GM12865 (cell line): ENCODE measurements at places on chromosomes 3 and 15.

DNA sequence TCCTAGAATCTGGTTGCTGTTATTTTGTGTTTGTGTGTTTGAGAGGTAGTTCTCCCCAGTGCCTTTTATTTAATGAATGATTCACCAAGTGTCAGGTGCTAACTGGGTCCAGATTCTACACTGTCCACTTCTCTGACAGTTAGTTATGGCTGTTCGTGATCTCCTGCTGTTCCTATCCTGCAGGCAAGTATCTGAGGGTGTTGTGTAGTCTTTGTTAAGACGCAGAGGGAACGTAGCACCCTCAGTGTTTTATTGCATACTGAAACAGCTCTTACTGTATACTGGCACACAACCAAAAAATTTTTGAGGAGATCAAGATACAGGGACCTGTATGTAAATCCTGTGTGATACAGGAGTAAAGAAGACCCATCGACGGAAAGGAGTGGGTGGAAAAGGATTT lies 1271.3 kb downstream of the ROBO1 start:
- DNase-seq, result no peak

- DNase-seq, result peak; percentile 83
Measured at GRCh38 chr15:101723171-101723873, 951 bp downstream of the TARS3 start.

GRCh38 chr3:57974796-57975388 lies 33.3 kb upstream of the FLNB start:
- no peak for DNase-seq

GRCh38 chr3:39064646-39065045 lies 12.8 kb downstream of the WDR48 start:
- DNase-seq, result no peak

GRCh38 chr15:76941636-76942035 lies 10.1 kb downstream of the RCN2 start:
- no peak for DNase-seq

DNA sequence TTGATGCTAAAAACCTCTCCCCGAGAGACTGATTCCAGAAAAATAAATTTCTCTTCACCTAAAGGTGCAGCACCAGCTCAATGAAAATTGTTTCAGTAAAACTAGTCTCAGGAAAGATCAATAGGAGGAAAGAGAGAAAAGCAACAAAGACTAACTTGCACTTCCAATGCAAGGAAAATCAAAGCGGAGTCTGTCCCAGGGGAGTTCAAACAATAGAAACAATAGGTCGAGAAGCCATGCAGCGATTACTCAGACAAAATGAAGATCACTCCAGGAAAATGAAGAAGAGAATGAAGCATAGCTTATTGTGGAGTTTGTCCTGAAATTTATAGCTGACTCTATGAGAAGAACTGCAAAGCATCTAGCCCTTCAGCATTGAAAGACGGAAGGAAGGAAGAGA lies 105.1 kb upstream of the FRMD4B start:
- no peak for DNase-seq

- no peak for DNase-seq
Measured at GRCh38 chr3:141412936-141413354, 44.6 kb downstream of the ZBTB38 start.

DNA sequence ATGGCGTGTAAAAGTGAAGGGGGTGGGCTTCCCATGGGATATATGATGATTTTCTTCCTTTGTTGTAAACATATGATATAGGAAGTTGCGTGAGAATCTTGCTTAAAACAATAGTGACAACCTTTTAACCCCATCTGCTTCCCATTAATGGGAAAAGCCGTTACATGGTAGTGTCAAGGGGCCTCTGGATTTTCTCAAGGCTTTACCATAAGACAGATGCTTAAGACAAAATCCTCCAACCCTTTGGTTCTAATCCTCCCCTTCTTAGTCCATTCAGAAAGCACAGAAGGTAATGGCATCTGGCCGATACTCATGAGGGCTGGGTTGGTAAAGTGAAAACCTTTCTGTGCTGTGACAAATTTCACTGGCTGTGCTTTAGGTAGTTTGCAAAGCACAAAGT lies 25.0 kb downstream of the DPH3 start:
- DNase-seq, result no peak

GRCh38 chr3:47877290-47877689 lies 74.4 kb downstream of the DHX30 start:
- DNase-seq, result no peak

DNA sequence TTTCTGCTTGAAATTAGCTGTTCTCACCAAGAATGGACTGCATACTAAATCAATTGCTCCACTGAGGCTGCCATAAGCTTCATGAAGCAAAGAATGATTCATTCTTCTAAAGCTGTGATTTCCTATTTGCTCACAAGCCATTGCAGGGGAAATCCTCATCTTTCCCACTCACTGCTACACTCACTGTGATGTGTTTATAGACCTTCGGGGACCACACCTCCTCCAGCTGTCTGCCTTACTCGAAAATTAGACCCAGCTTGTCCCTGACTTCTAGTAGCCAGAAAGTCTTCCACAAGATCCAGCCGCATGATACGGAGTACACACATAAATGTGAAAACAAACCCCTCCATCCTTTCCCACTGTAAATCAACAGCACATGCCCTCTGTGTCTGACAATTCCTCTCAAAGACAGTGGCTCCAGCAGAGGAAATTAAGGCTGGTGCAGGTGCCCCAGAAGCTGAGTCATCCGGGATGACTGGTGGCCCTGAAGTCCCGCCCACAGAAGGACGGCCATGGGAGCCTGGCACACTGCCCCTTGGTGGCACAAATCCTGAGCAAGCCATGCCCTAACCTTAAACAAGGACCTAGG lies 172.0 kb downstream of the STT3B start:
- DNase-seq, result no peak

DNA sequence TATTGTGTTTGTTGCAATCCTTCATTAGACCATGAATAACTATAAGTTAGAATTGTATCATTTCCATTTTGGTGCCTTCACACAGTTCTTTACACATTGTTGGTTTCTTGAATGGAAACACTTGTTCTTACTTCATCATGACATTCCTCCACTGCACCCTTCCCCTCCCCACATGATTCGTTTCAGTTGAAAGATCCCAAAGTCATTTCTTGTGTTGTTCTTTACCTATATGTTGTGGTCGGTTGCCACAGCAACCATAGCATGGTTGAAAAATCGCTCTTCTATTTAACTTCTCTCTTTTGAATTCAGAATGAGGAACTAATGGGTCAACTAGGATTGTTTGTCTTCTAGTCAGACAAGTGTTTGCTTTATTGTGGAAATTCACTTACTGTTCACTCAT lies 103.3 kb downstream of the IL1RAP start:
- peak; percentile 60 for DNase-seq

DNA sequence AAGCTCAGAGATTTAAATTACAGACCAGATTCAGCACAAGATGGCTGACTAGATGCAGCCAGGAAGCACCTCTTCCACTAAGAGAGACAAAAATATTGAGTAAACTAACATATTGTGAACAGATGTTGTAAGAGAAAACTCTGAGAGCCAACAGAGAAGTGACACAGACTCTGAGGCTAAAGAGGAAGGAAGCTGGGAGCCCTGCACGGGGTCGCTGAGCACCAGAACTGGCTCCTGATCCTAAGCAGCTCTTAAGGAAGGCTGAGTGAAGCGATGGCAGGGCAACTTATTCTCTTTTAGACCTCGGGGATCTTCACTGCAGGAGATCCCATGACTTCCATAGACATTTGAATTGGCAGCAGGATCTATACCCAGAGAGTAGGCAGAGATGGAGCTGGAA lies 578.0 kb upstream of the GRM7 start:
- DNase-seq, result no peak

DNA sequence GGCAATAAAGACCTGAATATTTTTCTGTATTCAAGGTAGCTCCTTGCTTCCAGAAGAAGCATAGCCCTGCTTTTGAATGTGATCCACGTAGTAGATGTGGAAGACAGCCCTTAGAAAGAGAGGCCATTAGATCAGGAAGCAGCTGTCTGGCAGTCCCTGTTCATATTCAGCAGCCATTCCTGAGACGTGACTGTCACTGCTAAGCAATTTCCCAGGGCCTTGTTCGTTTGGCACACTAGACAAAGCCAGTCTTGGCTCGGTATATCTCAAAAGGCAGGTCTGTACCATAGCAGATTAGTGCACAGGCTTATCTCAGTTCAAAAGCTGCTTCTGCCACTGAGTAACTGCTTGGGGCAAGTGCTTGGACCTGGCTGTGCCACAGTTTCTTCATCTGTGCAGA lies 287.8 kb upstream of the MCTP2 start:
- DNase-seq, result no peak

DNA sequence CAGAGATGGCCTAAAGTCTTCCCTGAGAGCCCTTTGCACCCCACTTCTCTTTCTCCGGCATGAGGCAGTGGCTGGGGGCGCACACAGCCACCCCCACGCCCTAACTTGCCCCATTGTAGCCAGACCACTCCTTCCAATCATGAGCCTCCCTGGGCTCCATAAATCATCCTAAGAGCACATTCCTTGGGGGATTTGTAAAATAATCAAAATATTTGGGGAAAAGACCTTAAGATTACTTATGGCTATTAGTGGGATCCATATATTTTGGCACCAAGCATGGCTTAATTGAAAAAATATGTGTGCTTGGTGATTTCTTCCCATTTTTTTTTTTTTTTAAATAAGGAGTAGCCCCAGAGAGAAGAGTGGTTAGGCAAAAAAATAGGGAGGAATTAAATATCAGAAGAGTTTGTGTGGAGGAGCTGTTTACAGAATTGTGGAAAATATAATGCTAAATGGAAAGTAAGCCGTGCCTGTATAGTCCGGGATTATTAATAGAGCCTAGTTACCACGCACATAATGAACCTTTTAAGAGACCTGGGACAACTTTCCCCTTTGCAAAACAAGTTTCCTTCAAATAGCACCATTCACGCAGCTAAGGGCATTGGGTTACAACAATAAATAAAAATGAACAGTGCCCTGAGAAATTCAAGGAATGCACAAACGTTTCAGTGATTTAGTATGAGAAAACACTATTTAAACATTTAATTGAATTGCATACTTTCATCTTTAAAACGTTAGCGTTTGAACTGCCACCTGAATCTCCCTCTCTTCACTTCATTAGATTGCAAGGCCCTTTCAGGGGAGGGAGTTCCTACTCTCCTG lies 46.1 kb downstream of the SMAD6 start:
- DNase-seq, result no peak

- DNase-seq, result no peak
Measured at GRCh38 chr3:194284351-194284750, 66.8 kb downstream of the CPN2 start.

- peak; percentile 92 for DNase-seq
Measured at GRCh38 chr3:177351757-177352158, 154.5 kb upstream of the TBL1XR1 start.

DNA sequence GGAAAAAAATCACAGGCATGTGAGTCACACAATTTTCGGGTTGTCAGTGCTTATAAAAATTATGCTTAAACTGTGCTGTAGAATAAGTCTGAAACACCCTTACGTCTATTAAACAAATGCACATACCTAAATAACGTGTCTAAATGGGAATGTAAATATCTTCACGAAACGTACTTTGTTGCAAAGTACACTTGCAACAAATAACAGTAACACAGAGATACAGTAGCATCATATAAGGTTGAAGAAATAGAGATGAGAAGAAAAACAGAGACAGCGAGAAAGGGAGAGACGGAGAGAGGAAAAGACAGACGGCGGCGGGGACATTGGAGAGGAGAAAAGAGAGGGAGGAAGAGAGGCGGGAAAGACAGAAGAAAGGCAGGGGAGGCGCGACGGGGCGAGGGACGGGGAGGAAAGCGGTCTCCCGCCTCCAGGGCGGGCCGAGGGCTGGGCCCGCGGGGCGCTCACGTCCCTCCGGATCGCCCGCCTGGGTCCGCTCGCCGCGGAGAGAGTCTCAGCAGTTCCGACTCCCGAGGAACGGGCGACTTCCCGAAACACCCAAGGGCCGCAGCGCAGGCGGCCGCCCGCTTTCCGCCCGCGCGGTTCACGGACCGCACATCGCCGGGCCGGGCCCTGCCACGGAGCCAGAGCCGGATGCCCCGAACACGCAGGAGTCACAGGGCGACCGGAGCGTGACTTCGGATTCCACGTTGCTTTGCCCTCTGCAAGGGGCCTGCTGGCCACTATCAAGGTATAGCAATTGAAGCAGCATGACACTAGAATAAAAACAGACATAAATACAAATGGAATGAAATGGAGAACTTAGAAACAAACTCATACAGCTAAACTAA lies 153.4 kb downstream of the LMLN start:
- DNase-seq, result no peak

- DNase-seq, result no peak
Measured at GRCh38 chr15:67167091-67167490, 87.4 kb downstream of the AAGAB start.

GRCh38 chr3:88434001-88434400 lies 284.2 kb downstream of the C3orf38 start:
- peak; percentile 17 for DNase-seq

DNA sequence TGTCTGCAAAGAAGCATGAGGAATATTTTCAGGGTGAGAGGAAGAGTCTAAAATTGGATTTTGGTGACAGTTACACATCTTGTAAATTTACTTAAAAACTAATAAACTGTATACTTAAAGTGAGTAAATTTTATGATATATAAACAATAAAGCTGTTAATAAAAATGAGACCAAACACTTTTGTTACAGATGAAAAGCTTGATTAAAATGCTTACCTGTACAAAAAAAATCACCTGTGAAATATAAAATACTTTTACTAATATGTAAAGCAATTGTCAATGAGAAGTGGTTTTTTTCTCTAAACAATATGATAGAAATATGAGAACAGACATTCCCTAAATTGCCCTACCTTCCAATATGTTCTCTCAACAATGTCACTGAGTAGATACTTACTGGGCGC lies 27.2 kb upstream of the CPB1 start:
- DNase-seq, result no peak

DNA sequence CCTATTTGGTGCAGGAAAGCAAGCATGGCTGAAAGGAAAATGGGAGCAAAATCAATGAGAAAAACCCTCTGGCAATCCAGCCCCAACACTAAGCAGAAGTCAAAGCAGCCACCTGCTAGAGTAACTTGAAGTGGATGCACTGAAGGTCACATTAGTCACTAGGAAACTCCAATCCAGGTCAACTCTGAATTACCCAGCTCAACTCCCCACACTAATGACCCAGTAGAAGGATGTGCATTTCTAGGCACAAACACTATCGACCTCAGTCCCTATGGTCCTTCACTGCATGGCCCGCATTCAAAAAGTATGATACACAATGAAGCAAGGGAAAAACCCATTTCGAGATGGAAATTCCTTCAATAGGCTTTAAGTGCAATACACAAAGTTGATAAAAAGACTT lies 80.6 kb downstream of the RAD18 start:
- peak; percentile 18 for DNase-seq

DNA sequence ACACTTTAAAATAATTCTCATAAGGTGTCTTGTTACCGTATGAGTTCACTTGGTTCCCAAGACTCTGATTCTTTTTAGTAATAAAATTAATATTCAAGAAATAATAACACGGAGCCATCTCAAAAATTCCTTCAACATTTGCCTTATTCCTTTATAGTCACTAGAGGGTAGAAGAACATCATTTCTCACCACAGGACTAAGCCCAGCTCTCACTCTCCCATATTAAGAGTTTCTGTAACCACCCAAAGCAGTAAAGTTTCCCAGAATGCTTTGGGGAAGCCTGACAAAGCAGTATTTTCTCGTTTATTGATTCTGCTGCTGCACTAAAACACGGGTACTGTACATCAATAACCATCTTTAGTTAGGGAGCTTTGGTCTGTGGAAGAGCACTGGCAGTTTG lies 114.9 kb downstream of the MCTP2 start:
- no peak for DNase-seq

- DNase-seq, result no peak
Measured at GRCh38 chr3:130606336-130606735, 89.4 kb downstream of the COL6A6 start.
